CD4-positive, alpha-beta T cell treated with Interleukin-15 for 4 hours (primary cell): ENCODE measurements at places on chromosomes 6 and 20.

GRCh38 chr20:24617080-24617432 is 147.6 kb downstream of the SYNDIG1 start:
- DNase-seq, result no peak

DNA sequence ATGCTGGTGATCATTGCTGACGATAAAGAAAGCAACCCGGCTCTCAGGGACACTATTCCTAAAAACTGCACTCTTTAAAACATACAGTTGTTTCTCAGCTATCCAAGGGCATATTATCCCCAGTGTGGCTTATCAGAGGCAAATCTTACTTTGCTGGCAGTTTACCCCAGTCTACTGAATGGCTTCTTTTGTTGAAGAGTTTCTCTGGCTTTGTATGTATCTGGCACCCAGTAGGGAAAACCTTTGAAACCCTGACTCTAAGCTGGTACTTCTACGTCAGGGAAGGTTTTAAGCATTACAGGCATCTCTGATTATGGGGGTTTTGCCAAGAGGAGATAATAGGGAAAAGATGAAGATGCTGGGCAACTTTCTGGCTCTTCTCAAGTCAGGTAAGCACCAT is 637.6 kb upstream of the CHD6 start:
- no peak for DNase-seq

- DNase-seq, result no peak
Measured at GRCh38 chr6:140052736-140053729, 678.6 kb upstream of the CITED2 start.

DNA sequence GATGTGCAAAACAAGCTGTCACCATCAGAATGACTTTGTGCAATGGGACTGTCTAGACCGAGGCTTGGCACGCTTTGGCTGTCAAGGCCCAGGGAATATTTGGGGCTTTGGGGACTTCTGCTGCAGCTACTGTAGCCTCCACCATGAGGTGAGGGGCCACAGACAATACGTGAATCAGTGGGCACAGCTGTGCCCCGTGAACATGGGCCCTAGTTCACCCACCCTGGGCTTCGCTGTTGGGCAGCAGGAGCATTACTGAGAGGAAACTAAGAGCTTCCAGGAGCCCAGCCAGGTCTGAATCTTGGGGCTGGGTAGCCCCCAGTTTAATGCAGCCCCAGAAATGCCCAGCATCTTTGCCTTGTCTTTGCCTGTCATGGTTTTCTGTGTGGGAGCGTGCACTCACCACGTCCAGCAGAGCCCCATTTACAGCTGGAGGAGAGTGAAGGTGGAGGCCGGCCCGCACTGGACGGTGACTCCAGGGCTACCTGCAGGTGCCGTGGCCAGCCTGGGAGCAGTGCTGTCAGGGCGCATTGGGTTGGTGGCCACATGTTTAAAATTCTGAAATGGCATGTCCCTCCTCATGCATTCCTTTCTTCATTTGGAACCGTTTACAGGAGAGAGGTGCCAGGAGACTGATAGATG is 34.7 kb downstream of the DUSP22 start:
- no peak for DNase-seq

DNA sequence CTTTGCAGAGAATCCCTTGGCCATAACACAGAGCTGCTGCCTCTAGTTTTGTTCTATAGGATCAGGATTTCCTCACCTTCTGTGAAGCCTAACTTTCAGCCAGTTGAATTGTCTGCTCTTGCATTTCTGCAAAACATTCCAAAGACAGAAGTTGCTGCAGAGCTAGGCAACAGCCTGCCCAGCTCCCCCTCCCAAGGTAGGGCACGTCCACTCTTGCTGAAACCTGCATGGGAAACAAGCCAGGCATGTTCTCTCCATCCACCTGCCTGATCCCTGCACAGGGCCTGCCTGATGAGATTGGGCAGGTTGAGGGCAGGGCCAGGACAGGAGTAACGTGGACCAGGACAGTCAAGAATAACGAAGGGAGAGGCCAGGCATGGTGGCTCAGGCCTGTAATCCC is 58.9 kb upstream of the NAA20 start:
- DNase-seq, result no peak

DNA sequence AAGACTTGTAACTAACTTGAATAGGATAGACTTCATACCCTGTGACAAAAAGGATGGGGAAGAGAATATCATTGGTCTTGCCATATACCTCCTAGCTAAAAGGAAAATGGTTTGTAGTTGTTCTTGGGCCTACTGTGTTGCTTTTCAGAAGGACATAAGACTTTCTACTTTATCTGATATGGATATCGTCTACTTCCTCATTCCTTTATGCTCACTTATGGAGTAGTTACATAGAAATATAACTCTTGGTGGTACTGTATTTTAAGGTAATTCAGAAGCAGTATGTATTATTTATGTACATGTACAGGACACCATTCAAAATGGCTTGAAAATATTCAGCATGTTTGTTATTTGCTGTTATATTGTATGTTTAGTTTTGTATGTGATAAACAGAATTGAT is 8.0 kb downstream of the FAM217B start:
- no peak for DNase-seq

GRCh38 chr20:63127700-63128364 is 88.1 kb downstream of the YTHDF1 start:
- DNase-seq, result no peak

GRCh38 chr6:136550045-136550329 is 235 bp downstream of the MAP7 start:
- DNase-seq, result no peak

DNA sequence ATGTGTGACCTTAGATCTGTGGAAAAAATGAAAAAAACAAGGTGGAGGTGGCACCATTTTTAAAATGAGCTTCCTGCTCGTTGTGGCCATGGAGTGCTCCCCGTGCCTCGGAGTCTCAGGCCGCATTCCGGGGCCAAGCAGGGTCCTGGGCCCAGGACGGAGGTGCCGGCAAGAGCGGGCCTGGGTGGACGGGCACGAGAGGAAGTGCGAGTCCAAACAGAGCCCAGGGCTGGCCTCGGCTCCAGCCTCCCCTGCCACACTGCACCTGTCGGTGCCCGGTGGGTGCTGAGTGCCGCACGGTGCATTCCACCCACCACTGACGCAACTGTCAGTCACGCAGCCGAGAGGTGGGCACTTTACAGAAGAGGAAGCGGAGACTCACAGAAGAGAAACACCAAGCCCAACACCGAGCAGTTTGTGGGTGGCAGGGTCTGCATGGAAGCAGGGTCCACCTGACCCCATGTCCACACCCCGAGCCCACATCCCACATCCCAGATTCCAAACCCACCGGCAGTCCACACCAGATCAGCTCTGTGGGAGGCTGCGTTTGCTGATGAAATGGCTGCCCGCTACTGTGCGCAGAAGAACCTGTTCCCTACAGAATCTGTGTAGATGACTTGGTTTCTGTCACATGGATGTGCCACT is 97.7 kb downstream of the PSMB1 start:
- DNase-seq, result no peak

DNA sequence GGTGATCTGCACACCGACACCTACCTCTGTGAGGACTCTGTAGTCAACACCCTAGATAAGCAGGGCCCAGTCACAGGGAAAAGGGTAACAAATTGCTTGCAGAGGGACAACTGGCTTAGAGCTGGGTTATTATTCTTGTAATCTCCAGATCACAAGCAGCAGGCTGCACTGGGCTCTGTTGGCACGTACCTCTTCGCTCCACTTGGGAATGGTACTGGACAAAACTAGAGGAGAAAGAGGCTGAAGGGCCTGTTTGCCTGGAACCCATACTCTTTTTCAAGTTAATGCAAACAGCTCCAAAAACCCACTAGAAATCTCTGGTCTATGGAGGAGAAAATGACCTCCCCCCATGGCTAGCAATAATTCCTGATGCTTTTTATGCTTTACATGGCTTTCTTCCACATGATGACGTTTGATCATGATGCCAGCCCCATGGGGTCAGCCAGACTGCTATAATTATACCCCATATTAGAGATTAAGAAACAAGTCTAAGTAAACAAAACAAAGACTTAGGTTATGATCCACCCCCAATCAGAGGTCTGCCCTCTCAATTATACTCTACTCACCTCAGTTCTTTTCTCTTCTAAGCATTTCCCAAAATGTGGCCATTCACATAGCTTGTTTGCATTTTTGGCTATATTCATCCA is 190.0 kb downstream of the UNC5CL start:
- no peak for DNase-seq

GRCh38 chr6:32610682-32611296 is 21.1 kb upstream of the HLA-DRB1 start:
- no peak for DNase-seq

- DNase-seq, result no peak
Measured at GRCh38 chr6:113642714-113643406, 214.3 kb upstream of the MARCKS start.

- no peak for DNase-seq
Measured at GRCh38 chr20:29326376-29327070, 1930.9 kb upstream of the DEFB115 start.

DNA sequence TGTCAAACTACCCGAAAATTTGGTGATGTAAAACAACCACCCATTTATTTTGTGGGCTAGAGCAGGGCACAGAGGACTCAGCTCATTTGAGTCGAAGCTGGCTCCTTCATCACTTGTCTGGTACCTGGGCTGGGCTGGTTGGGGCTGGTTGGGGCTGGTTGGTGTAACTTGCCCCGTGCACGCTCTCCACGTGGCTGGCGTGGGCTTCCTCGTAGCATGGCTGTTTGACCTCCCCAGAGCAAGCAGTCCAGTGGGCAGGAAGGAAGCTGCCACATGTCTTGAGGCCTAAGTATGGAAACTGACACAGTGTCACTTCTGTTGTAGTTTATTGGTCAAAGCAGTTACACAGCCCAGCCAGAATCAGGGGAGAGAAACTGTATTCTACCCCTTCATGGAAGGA is 27.1 kb downstream of the BCAS4 start:
- no peak for DNase-seq

DNA sequence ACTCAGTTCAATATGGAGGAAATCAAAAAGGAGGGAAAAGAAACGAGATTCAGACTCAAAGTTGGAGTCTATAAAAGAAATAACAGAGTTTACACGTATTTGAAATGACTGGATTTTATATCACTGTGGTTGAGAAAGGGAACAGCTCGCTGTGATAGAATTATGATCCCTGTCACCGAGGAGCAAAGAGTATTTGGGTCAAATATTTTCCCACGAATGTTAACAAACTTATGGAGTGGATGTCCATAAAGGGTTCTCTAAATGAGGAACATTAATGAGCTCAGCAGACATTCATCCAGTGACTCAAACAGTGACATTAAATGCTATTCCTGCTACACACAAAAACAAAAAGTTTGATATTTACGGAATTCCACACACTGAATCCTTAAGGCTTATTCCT is 57.9 kb downstream of the FHL5 start:
- no peak for DNase-seq

- no peak for DNase-seq
Measured at GRCh38 chr20:4894981-4895381, 106.3 kb downstream of the SLC23A2 start.

GRCh38 chr20:62682912-62683517 is 25.6 kb upstream of the NTSR1 start:
- DNase-seq, result no peak

DNA sequence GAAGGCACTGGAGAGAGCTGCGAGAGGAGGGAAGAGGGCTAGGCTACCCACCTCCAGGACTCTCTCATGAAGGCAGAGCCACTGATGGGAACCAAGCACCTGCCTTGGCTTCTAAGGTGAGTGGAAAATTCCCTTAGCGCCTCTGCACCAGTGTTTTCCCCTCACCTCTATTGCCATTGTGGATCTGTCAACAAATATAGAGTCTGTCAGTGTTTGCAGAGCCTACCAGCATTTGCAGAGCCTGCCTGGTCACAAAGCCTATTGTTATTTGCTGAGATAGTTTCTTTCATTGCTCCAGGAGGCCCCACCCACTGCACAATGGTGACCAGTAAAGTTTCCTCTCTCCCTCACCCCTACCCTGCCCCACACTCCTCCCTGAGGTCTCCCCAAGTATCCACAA is 141.9 kb downstream of the MRPL14 start:
- DNase-seq, result no peak

DNA sequence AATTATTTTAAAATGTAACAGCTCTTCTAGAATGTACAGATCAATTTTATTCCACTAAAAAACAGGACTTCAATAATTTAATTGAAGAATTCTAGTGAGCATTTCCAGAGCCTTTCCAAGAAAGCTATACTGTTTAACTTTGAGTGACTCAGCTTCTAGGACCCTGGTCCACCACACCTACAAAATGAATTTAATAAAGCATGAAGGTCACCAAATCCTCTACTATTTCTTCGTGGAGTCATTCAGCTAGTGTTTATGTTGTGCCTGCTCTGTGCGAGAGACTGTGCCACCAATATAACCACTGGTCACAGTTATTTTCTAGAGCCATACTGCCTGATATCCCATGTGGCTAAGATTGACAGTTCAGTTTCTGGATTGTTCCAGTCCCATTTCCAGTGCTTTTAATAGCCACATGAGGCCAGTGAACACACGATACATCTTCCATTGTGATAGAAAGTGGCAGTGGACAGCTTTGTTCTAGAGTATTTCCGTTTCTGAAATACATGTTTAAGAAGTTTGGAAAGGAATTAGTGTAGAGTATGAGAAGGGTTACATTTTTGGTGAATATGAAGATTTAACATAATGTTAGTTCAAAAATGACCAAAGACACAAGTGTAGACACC is 160.7 kb downstream of the MTHFD1L start:
- DNase-seq, result no peak

DNA sequence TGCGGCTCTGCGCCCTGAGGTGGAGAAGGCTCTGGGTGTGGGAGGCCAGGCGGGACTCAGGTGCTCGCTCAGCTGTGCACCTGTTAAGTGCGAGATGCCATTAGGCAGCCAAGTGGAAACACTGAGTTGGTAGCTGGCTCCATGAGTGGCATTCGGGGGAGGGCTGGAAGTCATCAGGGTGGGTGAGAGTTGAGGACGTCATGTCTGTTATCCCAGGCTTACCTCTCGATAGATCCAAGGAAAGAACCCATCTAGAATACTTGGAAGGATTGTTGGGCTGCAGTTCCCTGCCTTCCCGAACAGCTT is 41.3 kb downstream of the TAF8 start:
- no peak for DNase-seq

DNA sequence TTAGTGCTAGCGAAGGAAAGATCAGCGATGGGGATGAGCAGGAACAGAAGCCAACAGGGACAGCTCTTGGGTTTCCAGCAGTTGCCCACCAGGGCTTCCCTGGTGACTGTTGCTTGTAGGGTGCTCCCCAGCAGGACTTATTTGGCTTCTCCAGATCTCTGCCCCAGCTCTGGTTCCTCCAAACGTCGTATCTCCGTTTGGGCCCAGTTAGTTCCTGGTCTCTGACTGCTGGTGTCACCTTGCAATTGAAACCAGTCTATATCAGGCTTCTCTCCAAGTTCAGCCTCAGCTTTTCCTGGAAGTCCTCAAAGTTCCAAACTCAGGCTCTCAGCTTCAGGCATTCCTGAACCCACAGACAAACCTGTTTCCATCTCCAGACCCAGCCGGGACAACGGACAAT is 70.8 kb upstream of the NXT1 start:
- DNase-seq, result no peak
